ENCODE measurements at places on chromosomes 7 and 10.

GRCh38 chr10:43211431-43212042 lies 55.3 kb downstream of the RASGEF1A start:
- no peak for DNase-seq

DNA sequence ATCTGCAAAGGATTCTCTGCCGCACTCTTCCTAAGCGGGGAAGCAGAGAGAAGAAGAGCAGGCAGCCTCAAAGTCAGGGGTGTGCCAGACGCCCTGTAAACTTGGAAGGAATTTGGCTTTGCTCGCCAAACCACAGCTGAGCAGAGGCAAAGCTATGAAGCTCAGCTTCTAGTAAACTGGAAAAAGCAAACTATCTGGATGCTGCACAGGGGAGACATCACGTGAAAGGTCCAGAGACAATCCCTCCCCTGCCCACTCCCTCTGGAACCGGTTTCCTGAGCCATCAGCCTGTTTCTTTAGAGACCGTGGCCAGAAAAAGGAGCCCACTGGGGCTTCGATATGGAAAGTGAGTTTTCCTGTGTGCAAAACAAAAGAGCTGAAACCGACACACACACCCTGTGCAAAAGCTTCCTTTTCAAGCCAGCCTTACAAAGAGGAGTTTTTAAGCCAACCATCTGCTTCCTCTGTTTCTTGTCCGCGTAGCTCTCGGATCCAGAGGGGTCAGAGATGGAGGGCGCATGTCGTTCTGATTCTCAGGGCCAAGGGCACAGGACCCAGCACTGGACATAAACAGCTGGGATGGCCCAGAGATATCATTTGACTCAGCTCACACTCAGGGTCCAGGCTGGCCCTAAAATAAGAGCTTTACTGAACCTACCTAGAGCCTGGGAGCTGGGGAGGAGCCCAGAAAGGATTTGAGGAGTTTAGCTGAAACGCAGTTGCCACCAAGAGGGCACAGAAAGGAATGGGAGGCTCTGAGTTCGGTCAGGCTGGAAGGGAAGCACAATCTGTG lies 58.2 kb upstream of the DNAAF5 start:
- DNase-seq = no peak

DNA sequence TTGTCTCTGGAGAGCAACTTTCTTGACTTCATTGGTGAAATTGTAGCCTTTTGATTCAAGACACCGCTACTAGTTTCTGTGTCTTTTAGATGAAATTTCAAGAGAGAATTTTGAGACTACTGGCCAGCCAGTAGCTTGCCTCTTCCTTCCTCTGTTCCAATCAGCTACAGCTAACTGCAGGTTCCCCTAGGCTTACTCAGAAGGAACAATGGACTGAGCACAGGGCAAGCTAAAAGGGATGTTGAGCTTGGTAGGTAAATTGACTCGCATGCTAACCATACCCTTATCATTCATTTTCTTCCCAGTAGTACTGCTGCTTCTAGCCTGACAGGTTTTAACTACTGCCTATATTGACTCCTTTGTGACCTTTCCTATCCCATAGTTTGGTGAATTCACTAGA lies 81.1 kb downstream of the RUNDC3B start:
- DNase-seq = no peak

GRCh38 chr10:20492447-20492846 lies 404.7 kb downstream of the NEBL start:
- DNase-seq = no peak

- DNase-seq = no peak
These were observed 43.1 kb downstream of the UNC5B start for GRCh38 chr10:71255550-71255807.

DNA sequence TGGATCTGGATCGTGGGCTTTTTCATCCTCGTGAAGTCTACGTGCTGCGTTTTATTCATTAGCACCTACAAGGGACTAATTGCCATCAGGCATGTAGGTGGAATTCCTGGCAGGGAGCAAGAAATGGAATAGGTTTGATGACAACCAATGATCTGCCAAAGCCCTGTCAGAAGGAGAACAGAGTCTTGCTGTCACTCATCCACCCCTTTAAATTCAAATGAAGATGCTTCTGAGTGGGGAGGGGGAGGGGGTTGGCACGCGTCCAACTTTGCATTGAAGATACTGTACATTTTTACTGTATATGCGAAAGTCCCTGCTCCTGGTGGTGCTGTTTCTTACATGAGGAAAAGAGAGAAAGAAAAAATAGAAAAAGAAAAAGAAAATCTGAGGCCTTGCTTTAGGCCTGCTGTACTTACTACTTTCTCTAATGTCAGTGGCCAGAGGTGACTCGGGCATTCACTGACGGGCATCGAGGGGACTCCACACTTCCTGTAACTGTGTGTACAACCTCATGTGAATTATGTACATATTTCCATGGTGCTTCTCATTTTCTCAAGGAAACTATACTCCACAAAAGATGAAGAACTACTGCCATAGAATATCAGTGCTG lies 569.1 kb downstream of the INHBA start:
- no peak for DNase-seq
